ENCODE measurements at places on chromosomes 2 and 18. TPM values are rescaled to one million over a fixed set of nuclear protein-coding genes. Genes with fewer than 3 reads are reported as not detected.

- H3K36me3 ChIP-seq = peaks cover 7% of the 10 kb centered on the region
- no peaks in the 10 kb centered on the region for H3K4me1 ChIP-seq
- no peak overlapping the region for H3K27ac ChIP-seq
- H3K27me3 ChIP-seq = no peaks in the 10 kb centered on the region
Observed at GRCh38 chr18:58611395-58612131, 17.3 kb downstream of the ALPK2 start.

TPO gene
- 4.2 TPM for total RNA-seq

DNA sequence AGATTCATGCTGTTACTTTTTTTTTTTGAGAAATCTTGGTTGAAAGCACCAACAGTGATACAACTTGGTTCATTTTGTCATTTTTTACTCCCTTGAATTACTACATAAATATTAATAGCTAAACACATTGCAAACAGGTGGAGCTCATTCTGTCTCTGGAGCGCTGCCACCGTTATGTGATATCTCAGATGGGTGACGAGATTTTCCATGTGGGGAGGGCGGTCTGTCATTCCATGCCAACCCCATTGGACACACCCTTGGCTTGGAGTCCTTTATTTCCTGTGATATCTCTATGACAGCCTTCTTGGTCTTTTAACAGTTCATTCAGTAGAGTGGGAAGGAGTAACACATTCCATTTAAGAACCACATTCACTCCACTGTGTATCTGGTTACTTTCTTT is 794.8 kb downstream of the SATB2 start:
- DNase-seq = no peak
- no peak overlapping the region for H3K27ac ChIP-seq
- H3K4me3 ChIP-seq = no peak overlapping the region
- no peaks in the 10 kb centered on the region for H3K27me3 ChIP-seq
- H3K4me1 ChIP-seq = no peaks in the 10 kb centered on the region

DNA sequence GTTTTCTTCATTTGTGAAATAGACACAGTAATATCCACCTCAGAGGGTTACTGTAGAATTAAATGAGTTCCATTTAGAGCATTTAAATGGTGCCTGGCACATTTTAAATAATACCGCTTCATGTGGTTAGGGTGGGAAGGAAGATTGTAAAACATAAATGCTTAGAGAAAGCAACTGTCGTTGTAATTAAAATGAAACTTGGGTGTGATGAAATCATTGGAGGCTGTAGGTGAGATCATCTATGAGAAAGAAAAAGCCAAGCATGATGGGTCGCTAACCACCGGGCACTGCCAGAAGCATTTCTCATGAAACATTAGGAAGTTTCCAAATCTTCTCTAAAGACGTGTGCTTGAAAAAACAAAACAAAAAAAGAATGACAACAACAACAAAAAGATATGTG is 8.2 kb upstream of the SLC39A10 start:
- no peaks in the 10 kb centered on the region for H3K27me3 ChIP-seq
- H3K4me1 ChIP-seq = no peaks in the 10 kb centered on the region
- H3K27ac ChIP-seq = no peak overlapping the region
- H3K36me3 ChIP-seq = no peaks in the 10 kb centered on the region

MAPK4 gene
- 24.9 TPM for total RNA-seq

LHCGR gene
- not detected for total RNA-seq

- H3K4me1 ChIP-seq = peaks cover 53% of the 10 kb centered on the region
- no peaks in the 10 kb centered on the region for H3K36me3 ChIP-seq
- H3K4me3 ChIP-seq = no peak overlapping the region
- H3K27me3 ChIP-seq = no peaks in the 10 kb centered on the region
- H3K27ac ChIP-seq = peak overlapping the region; percentile 80
- DNase-seq = no peak
Observed at GRCh38 chr2:239326831-239327535, 73.8 kb downstream of the HDAC4 start.

ABHD1 gene
- total RNA-seq = 3.9 TPM

PPP1R1C gene
- 39.1 TPM for total RNA-seq

DNA sequence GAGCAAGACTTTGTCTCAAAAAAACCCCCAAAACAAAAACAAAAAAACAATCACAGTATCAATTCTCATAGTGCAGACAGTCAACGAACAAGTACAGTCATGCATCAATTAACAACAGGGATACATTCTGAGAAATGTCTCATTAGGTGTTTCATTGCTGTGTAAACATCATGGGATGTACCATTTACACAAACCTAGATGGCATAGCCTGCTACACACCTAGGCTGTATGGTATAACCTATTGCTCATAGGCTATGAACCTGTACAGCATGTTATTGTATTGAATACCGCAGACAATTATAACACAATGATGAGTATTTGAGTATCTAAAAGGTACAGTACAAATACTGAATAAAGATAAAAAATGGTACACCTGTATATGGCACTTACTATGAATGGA is 67.8 kb upstream of the LMAN1 start:
- DNase-seq = no peak
- no peaks in the 10 kb centered on the region for H3K4me1 ChIP-seq
- no peak overlapping the region for H3K27ac ChIP-seq
- H3K27me3 ChIP-seq = no peaks in the 10 kb centered on the region
- H3K4me3 ChIP-seq = no peak overlapping the region
- H3K36me3 ChIP-seq = no peaks in the 10 kb centered on the region

DNA sequence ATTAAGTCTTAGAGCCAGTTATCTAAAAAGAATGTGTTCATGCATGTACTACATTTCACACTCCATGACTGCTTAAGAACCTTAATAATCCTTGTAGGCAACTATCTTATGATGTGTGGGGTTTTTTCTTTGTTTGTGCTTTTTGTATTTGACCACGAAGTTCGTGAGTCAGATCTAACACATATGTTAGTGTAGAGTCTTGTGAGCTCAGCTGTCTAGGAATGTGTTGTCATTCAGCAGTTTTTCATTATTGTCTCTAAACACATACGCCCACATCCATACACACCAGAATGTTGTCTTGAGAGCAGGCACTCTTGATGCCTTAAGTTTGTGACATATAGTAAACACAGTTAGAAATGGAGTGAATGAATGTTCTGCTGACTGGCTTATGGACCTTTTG is 38.4 kb downstream of the CAB39 start:
- peaks cover 21% of the 10 kb centered on the region for H3K4me1 ChIP-seq
- no peak overlapping the region for H3K27ac ChIP-seq
- H3K27me3 ChIP-seq = no peaks in the 10 kb centered on the region

DNA sequence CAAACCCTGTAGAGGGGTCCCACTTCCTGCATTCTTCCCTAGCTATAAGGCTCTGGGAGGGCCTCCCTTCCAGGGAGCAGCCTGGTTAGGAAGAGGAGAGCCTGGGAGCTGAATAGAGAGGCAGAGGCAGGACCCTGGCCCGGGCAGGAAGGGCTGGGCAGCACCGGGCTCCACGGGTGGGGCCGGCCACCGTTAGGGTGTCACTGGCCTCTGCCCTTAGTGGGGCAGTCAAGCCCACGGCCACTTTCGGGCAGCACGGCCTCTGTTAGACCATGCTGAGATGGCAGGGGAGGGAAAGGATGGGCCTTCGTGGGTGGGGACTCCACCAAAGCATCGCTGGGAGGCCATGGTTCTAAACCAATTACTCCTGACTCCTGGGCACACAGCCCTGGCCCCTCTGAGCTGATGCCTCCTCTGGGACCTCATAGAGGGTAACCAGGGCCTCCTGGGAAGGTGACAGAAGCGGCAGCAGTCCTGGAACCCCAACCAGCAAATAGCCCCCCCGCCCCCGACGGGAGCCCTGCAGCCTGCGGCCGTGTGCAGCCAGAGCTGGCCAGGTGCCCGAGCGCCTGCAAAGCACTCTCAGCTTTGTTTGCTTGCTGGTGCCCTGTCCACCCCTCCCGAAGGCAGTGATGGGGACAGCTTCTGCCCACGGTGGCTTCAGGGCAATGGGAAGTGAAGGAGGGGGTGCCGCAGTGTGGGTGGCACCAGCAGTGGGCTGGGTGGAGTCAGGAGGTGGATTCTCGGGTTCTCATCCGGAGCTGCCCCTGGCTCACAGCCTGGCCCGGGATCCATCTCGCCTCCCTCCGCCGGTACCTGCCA is 16.3 kb upstream of the HPCAL1 start:
- no peaks in the 10 kb centered on the region for H3K27me3 ChIP-seq
- no peaks in the 10 kb centered on the region for H3K36me3 ChIP-seq
- H3K4me3 ChIP-seq = no peak overlapping the region
- H3K27ac ChIP-seq = no peak overlapping the region
- DNase-seq = peak; percentile 56
- no peaks in the 10 kb centered on the region for H3K4me1 ChIP-seq

RIT2 gene
- not detected for total RNA-seq

ASB18 gene
- 4.3 TPM for total RNA-seq

SPP2 gene
- total RNA-seq = not detected

- H3K27ac ChIP-seq = no peak overlapping the region
- H3K4me3 ChIP-seq = no peak overlapping the region
- no peaks in the 10 kb centered on the region for H3K4me1 ChIP-seq
- no peak for DNase-seq
Observed at GRCh38 chr2:60118061-60118460, 435.4 kb downstream of the BCL11A start.

DNA sequence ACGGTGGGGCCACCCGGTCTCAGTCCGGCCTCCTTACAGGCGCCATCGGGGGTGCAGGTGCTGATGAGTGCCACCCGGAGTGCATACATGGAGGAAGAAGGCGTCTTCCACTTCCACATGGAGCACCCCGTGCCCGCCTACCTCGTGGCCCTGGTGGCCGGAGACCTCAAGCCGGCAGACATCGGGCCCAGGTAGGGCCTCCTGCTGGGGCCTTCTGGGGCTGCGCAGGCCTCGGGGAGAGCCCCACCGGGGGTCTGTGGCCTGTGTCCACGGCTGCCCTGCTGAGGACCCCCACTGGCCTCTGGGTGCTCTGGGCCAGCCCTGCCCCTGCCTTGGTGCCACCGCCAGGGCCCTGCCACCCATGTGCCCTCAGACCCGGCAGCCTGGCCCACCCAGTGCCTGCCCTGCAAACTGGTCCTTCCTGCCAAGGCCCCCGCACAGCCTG is 4.8 kb downstream of the RNPEPL1 start:
- no peak overlapping the region for H3K4me3 ChIP-seq
- peak; percentile 44 for DNase-seq
- H3K36me3 ChIP-seq = peaks cover 54% of the 10 kb centered on the region
- peaks cover 19% of the 10 kb centered on the region for H3K4me1 ChIP-seq
- no peak overlapping the region for H3K27ac ChIP-seq

DNA sequence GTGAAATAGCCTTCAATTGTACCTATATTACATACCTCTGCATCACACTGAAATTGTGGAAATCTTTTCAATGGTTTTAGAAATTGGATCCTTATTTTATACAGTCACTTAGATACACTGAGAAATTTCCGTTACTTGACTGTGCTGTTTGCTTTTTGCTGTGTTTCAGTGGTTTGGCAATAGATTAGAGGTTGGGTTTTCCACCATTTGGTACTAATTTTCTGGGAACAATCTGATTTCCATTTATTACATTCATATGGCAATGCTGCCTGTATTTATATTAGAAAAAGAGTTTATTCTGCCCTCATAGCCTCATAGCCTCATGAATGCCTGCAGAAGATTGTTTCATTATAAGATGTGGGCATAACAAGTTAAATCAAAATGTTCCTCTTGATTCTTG is 285.0 kb downstream of the GULP1 start:
- H3K4me3 ChIP-seq = no peak overlapping the region
- H3K4me1 ChIP-seq = no peaks in the 10 kb centered on the region
- H3K27me3 ChIP-seq = no peaks in the 10 kb centered on the region
- no peaks in the 10 kb centered on the region for H3K36me3 ChIP-seq

DNA sequence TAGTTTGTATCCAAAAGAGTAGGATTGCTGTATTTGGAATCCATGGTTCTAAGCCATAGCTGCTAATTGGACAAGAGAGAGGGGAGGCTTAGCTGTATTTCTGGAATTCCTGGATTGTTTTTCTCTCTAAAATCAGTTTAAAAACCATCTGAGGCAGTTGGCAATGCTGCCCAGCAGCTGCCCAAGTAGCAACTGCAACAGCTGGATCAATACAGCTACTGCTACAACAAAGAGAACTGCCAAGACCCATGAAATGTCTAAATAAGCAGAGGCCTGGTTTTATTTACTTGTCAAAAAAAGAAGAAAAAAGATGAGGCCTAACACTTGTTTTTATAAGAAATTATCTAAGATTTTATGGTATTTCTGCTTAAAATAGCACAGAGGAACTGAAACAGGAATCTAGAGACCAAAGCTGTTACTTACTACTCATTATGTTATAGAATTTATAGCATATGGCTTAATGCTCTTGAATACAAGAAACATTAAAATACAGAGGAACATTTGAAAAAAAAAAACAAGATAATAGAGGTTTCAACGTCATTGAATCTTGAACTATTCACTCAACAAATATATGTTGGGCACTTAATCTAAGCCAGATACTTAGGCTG is 39.1 kb downstream of the TMEFF2 start:
- no peak overlapping the region for H3K4me3 ChIP-seq
- H3K27me3 ChIP-seq = no peaks in the 10 kb centered on the region
- no peak overlapping the region for H3K27ac ChIP-seq
- no peak for DNase-seq
- no peaks in the 10 kb centered on the region for H3K36me3 ChIP-seq
- no peaks in the 10 kb centered on the region for H3K4me1 ChIP-seq

GRCh38 chr2:177529166-177529565 is 136.6 kb downstream of the AGPS start:
- H3K27ac ChIP-seq = no peak overlapping the region
- no peaks in the 10 kb centered on the region for H3K36me3 ChIP-seq
- no peak for DNase-seq
- H3K4me3 ChIP-seq = no peak overlapping the region
- no peaks in the 10 kb centered on the region for H3K27me3 ChIP-seq

- H3K27me3 ChIP-seq = no peaks in the 10 kb centered on the region
- no peaks in the 10 kb centered on the region for H3K36me3 ChIP-seq
- H3K4me3 ChIP-seq = no peak overlapping the region
- no peaks in the 10 kb centered on the region for H3K4me1 ChIP-seq
Observed at GRCh38 chr2:102346381-102347130, 9.0 kb upstream of the IL18R1 start.

GRCh38 chr2:118971245-118972122 is 29.5 kb downstream of the MARCO start:
- no peaks in the 10 kb centered on the region for H3K4me1 ChIP-seq
- no peaks in the 10 kb centered on the region for H3K36me3 ChIP-seq
- no peak overlapping the region for H3K27ac ChIP-seq
- H3K27me3 ChIP-seq = peaks cover 7% of the 10 kb centered on the region

GRCh38 chr18:80197528-80197927 is 49.8 kb downstream of the PARD6G start:
- no peak overlapping the region for H3K4me3 ChIP-seq
- no peaks in the 10 kb centered on the region for H3K36me3 ChIP-seq
- H3K4me1 ChIP-seq = no peaks in the 10 kb centered on the region
- H3K27me3 ChIP-seq = no peaks in the 10 kb centered on the region
- no peak for DNase-seq
- peak overlapping the region; percentile 43 for H3K27ac ChIP-seq

DNA sequence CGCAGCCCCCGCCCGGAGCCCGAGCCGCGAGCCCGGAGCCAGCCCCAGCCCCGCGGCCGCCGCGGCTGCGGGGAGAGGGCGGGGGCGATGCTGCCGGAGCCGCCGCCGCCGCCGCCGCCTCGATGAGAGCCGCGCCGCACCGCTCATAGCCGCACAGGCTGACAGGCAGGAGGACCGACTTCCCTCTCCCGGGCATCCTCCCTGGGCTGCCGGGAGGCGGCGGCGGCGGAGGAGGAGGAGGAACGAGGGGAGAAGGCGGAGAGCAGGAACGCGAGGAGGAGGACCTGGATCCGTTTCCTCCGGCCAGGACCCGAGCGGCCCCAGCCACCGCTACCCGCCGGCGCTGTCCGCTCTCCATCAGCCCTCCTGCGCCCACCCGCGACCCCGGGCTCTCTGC is 370 bp downstream of the KLHL29 start:
- H3K4me3 ChIP-seq = peak overlapping the region; percentile 73
- H3K27ac ChIP-seq = peak overlapping the region; percentile 49
- peak; percentile 71 for DNase-seq
- peaks cover 22% of the 10 kb centered on the region for H3K27me3 ChIP-seq
- H3K36me3 ChIP-seq = no peaks in the 10 kb centered on the region
- H3K4me1 ChIP-seq = peaks cover 16% of the 10 kb centered on the region

GRCh38 chr2:197556456-197556855 is 40.6 kb downstream of the MOB4 start:
- H3K36me3 ChIP-seq = peaks cover 50% of the 10 kb centered on the region
- DNase-seq = no peak
- H3K4me3 ChIP-seq = no peak overlapping the region
- no peaks in the 10 kb centered on the region for H3K4me1 ChIP-seq
